ENCODE measurements at places on chromosomes 2 and 18.

GRCh38 chr2:217685255-217685605 lies 317.6 kb downstream of the TNS1 start:
- DNase-seq = no peak

- DNase-seq = no peak
Measured at GRCh38 chr2:17538022-17538843, 2.3 kb upstream of the VSNL1 start.

GRCh38 chr2:3768960-3769765 lies 65.8 kb downstream of the DCDC2C start:
- DNase-seq = no peak

DNA sequence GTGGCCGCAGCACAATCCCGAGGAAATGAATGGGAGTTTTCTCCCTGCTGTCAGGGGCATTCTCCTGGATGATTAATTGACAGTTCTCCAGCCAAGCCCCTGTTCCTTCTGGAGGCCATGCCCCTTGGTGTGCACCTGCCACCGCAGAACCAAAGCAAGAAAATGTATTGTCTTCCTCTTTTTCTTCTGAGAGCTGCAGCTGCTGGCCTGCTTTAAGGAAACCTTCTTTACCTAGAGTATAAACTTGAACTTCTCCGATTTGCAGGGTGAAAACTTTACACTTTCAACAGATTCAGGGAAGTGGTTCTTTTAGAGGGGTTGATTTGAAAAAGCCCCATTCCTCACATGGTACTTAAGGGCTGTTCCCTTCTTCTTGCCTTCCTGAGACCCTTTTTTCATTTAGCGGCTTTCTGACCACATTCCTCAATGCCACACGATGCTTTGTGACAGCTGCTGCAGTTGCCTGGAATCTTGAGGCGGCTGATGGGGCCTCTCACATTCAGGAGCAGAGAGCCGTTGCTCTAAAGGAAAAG lies 402.8 kb downstream of the TXNL1 start:
- no peak for DNase-seq

GRCh38 chr18:35941299-35941698 lies 31.2 kb upstream of the RMP24 start:
- no peak for DNase-seq

DNA sequence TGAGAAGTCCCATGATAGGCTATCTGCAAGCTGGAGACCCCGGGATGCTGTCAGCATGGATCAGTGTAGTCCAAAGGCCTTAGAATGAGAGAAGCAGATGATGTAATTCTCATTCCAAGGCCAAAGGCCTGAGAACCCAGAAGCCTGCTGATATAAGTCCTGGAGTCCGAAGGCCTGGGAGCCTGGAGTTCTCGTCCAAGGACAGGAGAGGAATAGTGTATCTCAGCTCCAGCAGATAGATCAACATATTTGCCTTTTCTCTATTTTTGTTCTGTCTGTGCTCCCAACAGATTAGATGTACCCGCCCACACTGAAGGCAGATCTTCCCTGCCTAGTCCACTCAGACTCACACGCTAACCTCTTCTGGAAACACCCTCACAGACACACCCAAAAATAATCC lies 454.9 kb upstream of the CHAC2 start:
- no peak for DNase-seq

DNA sequence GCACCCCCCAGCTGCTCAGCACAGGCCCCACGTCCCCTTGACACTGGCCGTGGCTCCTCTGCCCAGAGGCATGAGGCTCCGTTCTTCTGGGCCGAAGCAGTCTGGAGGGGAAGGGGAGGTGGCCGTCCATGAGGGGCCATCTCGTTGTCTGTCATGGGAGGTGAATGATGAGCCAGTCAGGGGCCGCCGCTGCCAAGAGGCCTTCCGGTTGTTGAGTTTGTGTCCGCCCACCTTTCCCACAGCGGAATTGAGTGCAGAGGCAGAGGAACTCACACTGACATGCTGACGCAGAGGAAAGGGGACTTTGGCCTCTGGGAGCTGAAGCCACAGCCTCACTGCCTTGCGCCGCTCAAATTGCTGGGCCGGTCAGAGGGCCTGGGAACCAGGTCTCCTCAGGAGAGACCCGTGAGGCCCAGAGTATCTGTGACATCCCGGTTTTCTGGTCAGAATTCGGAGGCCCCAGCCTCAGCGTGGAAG lies 268.4 kb downstream of the ATAD2B start:
- no peak for DNase-seq

- DNase-seq = no peak
Measured at GRCh38 chr2:241645056-241645914, 7.8 kb downstream of the ATG4B start.

- DNase-seq = no peak
Measured at GRCh38 chr2:132645176-132645575, 24.8 kb downstream of the LYPD1 start.

DNA sequence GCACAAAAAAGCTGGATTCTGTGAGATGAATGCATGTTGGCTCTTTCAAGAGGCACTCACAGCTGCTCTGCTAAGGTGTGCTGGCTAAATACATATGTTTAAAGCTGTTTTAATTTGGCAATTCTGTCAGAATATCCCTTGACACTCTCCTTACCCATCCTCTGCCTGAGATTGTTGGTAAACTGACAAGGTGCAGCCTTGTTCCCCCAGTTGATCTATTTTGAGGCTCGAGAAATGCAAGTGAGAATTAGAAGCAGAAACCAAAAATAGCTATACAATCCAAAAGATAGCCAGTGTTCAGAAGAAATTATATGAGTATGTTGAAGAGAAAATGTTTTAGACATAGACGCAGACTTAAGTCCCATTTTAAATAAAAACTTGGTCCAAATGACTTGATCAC lies 971.7 kb upstream of the GYPC start:
- DNase-seq = no peak

DNA sequence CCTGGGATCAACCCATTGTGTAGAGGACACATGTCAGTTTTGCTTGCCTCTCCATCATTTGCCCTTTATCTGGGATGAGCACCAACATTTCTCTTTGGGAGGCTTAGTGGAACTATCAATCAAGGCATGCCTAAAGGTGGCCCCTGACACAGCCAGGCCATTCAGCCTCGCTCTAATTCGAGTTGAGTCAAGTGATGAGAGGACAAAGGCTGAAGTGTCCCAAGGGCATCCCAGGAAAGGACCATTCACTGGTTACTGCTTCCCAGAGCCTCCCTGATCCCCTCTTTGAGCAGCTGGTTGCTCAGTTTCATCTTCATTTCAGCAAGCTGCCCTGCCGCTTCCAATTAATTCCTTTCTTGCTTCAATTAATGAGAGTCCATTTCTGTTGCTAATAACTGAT lies 63.5 kb downstream of the DNER start:
- DNase-seq = no peak

DNA sequence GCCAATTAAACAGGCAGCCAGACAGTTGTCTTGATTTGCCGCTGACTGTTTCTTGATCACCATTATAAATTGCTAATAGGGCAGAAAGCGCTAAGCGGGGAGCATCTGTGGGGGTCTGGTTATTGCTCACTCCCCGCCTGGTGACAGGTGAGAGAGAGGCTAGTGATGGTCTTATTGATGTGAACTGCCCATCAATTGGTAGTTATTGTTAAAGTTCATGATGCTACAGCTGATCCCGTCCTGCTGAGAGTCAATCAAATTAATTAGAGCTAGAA lies 148.5 kb downstream of the LNPK start:
- no peak for DNase-seq

- DNase-seq = no peak
Measured at GRCh38 chr2:159890551-159891266, 92.7 kb upstream of the CD302 start.

DNA sequence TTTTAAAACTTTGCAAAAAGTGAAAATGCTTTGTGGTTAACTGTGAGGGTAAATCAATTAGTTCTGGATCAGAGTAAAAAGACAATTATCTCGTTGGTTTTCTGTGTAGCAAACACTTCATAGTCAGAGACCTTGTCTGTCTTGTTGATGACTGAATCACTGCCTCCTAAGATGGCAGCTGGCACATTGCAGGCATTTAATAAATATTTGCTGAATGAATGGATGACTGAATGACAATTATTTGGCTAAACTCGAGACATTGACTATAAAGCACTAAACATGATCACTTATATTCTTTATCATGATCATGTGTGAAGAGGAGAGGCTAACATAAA lies 96.2 kb downstream of the MAIP1 start:
- no peak for DNase-seq

GRCh38 chr2:28082131-28082530 lies 191.6 kb downstream of the BABAM2 start:
- DNase-seq = no peak

- DNase-seq = no peak
Measured at GRCh38 chr2:58357521-58357920, 116.4 kb upstream of the FANCL start.

GRCh38 chr2:241313543-241314095 lies 1.9 kb downstream of the HDLBP start:
- DNase-seq = no peak

DNA sequence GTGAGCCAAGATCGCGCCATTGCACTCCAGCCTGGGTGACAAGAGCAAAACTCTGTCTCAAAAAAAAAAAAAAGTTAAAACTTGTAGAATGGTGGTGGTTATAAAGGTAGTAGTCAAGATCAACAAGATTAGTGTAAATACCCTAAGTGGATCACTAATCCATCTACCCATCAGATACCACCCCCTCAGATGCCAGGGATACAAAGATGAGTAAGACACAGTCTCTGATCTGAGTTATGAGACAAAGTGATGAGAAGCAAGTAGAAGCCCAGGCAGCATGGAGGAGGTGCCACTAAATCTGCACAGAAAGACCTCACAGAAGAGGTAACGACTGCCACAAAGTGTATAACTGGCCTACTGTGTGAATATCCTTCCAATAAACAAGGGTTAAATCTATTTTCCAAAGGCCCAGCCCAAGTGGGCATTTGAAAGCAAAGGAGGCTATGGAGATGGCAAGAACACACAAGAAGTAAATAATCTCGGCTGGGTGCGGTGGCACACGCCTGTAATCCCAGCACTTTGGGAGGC lies 20.2 kb downstream of the NFE2L2 start:
- DNase-seq = no peak

GRCh38 chr2:212274215-212274614 lies 264.4 kb downstream of the ERBB4 start:
- no peak for DNase-seq

GRCh38 chr2:51490576-51491234 lies 458.8 kb upstream of the NRXN1 start:
- no peak for DNase-seq

GRCh38 chr2:176297067-176297466 lies 27.8 kb downstream of the MTX2 start:
- DNase-seq = peak; percentile 70

DNA sequence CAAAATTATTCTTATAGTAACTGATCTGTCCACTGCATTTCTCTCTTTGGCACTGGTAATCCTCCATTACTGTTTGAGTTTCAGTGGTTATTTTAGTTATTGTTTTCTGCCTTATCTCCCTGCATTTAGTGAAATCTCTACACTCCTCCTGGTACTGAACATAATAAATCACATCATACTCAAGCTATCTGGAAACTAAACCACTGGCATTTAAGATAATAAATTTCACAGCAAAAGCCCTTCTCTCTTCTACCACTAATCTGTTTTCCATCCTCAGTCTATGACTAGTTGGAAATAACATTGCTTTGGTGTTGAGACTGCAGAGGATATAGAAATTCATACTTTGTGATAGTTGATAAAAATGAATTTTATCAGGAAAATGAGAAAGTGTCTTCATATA lies 399.3 kb upstream of the FSHR start:
- no peak for DNase-seq

GRCh38 chr18:53004798-53005197 lies 664.8 kb downstream of the DCC start:
- no peak for DNase-seq

- peak; percentile 17 for DNase-seq
Measured at GRCh38 chr18:70172225-70172624, 33.3 kb downstream of the RTTN start.

DNA sequence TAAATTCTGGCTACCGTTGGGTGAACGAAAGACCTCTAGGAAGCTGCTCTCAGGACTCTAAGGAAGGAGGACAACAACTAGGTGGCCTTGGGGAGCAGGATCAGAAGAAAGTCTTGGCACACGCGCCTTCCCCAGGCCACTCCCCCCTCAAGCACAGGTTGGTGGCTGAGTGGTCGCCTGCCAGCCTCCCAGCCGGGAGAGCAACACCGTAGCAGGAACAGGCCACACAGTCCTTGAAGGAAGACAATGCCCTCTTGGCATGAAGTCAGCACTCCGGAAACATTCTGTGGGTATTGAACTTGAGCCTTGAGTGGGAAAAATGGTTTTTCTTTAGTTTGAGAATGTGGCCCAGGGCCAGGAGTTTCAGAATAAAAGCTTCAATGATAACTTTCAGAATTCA lies 87.4 kb upstream of the AGAP1 start:
- DNase-seq = no peak

DNA sequence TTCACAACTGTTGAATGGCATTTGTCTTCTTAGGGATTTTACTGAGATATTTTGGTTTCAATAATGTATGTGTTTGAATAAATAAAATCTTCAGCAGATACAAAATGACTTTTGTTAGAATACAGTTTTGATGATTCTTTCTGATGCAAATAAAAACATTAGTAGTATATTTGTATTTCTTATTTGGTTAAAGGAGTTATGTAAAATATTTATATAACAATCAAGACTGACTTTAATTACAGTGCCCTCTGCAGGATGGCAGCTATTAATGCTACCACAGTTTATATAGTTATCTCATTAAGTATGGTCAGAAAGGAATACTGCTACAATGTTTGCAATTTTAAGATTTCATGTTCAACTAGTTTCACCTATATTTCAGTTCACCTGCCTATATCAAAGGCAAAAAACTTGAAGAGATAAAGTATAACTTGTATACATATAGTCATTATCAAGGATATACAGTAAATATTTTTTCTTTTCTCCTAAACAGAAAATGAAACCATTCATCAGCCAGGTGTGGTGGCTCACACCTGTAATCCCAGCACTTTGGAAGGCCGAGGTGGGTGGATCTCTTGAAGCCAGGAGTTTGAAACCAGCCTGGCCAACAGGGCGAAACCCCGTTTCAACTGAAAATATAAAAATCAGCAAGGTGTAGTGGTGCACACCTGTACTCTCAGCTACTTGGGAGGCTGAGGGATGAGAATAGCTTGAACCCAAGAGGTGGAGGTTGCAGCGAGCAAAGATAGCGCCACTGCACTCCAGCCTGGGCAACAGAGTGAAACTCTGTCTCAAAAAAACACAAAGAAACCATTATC lies 19.8 kb downstream of the ARL5A start:
- peak; percentile 23 for DNase-seq

GRCh38 chr18:4384932-4385331 lies 70.2 kb downstream of the DLGAP1 start:
- no peak for DNase-seq

GRCh38 chr2:207676827-207677354 lies 34.5 kb upstream of the CCNYL1 start:
- DNase-seq = peak; percentile 3

GRCh38 chr18:41144441-41144840 lies 810.6 kb upstream of the PIK3C3 start:
- no peak for DNase-seq

DNA sequence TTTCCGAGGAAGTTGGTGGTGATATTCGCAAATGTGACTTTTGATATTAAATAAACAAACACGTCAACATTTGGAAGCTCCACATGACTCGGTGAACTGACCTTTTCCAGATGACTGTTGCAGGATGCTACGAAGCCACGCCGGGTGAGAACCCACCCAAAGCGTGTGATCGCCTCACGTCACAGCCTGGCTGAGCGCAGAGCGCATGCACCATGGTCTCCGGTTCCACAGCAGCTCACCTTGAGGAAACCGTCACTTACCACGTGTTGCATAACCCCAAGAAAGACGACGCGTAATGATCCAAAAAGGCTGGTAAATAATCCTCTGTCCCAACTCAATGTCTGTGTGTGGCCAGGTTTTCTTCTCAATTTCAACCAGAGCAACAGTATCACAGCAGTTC lies 64.5 kb upstream of the CTDP1 start:
- DNase-seq = no peak
